ENCODE measurements at places on chromosomes 7 and 10.

DNA sequence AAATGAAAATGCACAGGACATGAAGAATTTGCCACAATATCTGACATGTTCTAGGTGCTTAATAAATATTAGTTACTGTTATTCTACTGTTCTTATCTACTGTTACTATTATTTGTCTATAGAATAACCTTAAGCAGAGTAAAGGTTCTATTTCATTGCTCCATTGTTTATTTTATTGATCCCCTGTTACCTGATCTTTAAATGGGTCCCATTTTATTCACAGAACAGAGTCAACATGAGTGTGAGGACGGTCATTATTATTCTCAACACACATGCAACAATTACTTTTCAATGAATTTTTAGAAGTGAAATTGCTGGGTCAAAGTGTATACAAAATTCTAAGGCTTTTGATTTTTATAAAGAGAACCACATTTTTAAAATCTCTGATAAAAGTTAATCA is 186.9 kb downstream of the AHR start:
- DNase-seq = no peak

DNA sequence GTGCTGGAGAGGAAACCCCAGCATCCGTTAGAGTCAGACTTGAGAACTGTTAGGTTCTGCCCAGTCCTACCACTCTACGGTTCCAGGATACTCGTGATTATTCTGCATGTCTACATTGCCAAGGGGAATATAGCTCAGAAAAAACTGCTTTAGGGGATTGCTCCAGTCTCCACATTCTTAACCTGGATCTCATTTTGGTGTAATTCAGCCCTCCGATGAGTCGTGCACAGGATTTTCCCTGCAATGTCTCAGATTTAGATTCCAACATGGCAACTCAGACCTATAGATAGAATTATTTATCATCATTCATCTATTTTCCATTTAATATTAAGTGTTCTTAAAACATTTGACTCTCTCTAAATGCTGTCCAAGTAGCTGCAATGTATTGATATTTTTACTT is 121.1 kb upstream of the ZEB1 start:
- DNase-seq = no peak

GRCh38 chr10:132612571-132613504 is 75.3 kb downstream of the INPP5A start:
- DNase-seq = no peak

DNA sequence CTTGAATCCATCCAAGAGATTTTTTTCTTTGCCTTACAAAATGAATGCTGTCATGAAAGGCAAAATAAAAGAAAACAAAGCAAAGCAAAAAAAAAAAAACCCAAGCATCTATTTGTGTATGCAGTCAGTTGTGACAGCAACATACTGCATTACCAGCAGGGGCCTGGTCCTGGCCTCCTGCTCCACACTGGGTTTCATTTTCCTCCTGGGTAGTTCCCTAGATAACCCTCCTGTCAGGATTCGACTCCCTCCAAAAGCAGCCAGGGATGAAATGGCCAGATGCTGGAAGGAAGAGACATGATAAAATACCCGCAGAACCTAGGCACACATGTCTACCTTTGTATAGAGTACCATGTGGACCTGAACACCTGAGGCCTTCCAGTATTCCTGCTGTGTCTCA is 148.6 kb downstream of the NRCAM start:
- DNase-seq = no peak

GRCh38 chr7:37248396-37248861 is 200.2 kb downstream of the ELMO1 start:
- no peak for DNase-seq

DNA sequence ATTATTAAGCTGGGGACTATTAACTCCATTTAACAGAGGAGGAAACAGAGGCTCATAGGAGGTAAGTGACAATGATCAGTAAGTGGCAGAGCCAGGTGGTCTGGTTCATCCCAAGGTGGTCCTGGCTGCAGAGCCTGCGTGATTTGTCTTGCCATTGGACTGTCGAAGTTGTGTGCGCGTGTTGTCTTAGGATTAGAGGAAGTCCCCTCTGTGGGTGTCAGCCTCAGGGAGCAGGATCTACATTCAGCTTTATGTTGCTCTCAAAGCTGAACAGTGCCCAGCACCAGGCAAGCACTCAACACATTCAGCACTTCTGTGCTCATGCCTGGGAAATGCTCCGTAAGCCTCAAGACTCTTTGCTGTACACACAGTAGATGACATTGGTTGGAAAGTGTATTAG is 139.5 kb downstream of the HERPUD2 start:
- no peak for DNase-seq

DNA sequence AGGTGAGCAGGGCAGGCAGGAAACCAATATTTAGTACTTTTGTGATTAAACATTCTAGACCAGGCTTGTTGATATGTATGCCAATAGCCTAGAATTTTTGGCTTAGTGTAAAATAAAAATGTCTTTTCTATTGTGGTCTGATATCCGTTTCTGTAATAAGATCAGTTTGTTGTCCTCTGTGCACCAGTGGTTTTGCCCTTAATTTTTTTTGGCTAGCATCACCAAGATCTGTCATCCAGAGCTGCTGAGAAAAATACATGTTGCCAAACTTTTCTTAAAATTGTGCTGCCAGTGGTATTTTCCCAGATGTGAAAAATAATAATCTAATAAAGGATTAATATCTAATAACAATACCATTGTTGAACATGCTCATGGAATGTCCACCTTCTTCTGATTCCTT is 115.6 kb downstream of the TWIST1 start:
- DNase-seq = no peak

GRCh38 chr10:108911814-108912541 is 1011.3 kb downstream of the XPNPEP1 start:
- no peak for DNase-seq

GRCh38 chr7:27991006-27991528 is 189.5 kb downstream of the JAZF1 start:
- DNase-seq = no peak

DNA sequence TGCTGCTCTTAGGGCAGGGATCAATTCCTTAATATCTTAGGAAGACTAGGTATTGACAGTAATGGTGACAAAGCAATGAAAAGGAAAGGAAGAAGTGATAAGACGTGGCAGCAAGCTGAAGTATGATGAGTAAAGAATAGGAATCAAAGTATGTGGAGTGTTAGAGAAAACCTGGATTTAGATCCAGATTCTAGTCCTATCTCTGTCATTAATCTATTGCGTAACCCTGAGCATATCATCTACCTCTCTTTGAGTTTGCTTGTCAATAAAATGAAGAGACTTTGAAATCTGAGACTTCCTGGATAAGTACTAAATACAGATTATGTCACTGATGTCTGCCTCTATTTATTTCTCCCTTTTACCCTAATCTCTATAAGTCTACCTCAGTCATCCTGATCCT is 89.2 kb downstream of the PTEN start:
- no peak for DNase-seq

GRCh38 chr7:70634071-70634470 is 497.9 kb upstream of the GALNT17 start:
- DNase-seq = no peak

- DNase-seq = no peak
Measured at GRCh38 chr10:31762316-31762715, 166.3 kb downstream of the ARHGAP12 start.

DNA sequence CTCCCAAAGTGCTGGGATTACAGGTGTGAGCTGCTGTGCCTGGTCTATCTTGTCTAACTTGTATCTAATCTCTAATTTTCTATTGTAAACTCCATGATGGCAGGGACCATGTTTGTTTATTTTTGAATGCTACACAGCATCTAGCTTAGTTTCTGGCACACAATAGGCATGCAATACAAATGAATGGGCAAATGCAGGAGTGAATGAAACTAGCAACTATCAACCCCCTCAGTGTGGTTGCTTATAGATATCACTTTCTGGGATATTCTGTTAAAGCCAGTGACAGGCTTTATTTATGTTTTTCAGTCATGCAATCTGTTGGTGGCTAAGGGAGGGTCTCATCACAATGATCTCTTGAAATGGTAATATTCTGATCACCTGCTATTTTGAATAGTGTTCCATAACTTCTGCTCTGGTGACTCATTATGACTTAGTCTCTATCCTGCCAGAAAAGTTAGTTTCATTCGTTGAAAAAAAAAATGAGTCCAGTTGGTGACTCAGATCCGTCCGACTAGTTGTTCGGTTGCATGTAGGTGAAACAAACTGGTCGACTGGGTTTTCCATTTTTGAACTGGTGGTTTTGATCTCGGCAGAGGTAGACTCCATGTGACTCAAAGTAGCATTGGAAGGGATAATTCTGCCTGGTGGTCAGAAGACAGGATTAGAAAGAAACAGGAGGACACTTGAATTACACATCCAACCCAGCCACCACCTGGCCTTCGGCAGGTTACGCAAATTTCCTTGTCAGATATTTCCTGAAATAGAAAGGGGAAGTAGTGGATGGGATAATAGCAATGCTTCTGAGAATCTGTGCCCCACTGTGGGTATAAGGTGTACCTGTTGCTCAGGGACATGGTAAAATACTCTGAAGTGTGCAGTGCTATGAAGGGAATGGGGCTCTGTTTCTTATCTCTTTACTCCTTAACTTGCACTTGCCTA is 76.8 kb downstream of the GATA3 start:
- peak; percentile 20 for DNase-seq

DNA sequence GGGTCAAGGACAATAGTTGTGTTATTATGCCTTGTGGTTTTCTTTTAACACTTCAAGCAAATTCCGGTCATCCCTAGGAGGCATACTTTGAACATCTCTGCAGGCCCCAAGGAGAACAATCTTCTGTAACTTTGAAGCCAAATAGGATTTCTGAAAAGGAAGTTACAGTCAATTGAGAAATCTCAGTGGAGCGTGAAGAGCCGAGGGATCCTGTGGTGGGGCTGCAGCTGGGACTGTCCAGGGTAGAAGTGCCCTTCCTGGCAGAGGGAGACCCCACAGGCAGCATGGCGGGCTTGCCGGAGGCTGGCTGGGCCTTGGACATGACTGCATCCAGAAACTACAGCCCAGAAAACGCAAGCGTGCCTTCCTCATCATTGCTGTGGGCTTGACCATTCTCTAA is 179.7 kb downstream of the PTPN20 start:
- no peak for DNase-seq

- no peak for DNase-seq
Measured at GRCh38 chr7:26409661-26410547, 118.2 kb downstream of the SNX10 start.

GRCh38 chr7:27262121-27262520 is 19.5 kb downstream of the EVX1 start:
- DNase-seq = no peak

DNA sequence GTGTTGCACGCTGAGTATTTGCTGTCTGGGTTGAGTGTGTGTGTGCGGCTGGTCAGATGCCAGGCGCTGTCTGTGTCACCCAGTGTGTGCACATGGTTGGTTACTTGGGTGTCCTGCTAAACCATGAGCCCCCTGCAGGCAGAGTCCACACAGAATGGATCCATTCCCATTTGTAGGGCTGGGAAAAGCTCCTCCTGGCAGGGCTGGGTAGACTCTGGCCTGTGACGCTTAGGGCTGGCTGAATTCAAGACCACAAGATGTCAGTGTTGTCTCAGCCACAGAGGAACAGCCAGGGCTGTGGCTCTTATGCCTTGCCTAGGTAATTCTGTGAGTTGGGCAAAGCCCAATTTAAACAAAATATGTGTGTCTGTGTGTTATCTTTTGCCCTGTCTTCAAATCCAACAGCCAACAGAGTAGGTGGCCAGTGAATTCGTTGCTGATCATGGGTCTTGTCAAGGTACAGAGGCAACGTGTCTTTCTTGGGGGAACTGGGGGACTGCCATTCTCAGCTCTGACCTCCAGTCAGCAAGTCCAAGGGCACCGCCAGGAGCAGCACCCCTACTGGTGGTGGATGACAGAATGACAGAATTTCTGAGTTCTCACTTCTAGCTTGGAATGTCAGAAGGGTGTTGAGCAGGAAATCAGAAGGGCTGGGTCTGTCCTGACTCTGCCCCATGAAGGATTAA is 285.1 kb downstream of the CCSER2 start:
- DNase-seq = peak; percentile 3

GRCh38 chr7:69062020-69062765 is 536.1 kb upstream of the AUTS2 start:
- no peak for DNase-seq

- no peak for DNase-seq
Measured at GRCh38 chr10:49111320-49111698, 4.0 kb downstream of the VSTM4 start.

- DNase-seq = no peak
Measured at GRCh38 chr7:142519079-142520078, 229.9 kb upstream of the PRSS1 start.

GRCh38 chr10:99743841-99744240 is 11.8 kb downstream of the CUTC start:
- DNase-seq = no peak

- no peak for DNase-seq
Measured at GRCh38 chr7:36562121-36562520, 162.2 kb downstream of the AOAH start.

Data from KG1 (cell line).